ENCODE measurements at places on chromosomes 1 and 21. TPM values are rescaled to one million over a fixed set of nuclear protein-coding genes. Genes with fewer than 3 reads are reported as not detected.

GRCh38 chr1:228142155-228142691 lies 2.1 kb downstream of the GUK1 start:
- peak; percentile 48 for DNase-seq

DNA sequence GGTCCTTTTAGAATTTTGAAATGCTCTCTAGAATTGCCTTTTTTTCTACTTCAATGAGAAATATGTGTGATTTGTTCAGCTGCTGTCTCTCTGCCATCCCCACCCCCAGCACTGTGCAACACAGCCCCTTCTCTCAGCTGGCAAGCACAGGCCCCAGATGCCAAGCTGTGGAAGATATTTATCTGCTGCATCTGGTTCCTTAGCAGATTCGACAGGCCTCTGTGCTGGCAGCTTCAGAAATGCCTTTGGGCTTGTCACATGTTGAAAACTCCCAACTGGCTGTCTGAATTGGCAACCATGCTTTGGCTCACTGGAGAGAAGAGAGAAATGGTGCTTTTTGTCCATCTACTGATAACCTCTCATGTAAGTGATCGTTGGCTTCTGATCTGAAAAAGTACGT lies 206.7 kb upstream of the C1orf87 start:
- DNase-seq, result no peak

GRCh38 chr1:161274874-161275273 lies 16.3 kb downstream of the PCP4L1 start:
- DNase-seq, result no peak

DNA sequence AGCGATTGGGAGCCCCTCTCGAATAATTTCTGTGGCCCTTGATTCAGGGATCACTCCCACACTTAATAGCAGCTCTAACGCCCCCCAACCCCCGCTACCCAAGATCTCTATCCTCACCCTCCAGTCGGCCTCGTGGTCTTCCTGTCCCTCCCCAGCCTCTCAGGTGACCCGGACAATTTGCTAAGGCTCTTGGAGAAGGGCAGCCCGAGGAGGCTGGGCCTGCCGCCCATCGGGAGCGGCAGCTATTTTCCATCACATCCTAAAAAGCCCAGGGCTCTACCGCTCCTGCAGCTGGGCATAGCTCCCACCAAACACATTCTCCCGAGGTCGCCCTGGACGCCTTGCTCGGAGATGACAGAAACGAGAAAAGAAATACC lies 12.0 kb upstream of the PHLDA3 start:
- no peak for DNase-seq

GRCh38 chr1:90000934-90001676 lies 6.2 kb downstream of the ZNF326 start:
- DNase-seq, result no peak

GRCh38 chr1:15504436-15504835 lies 19.6 kb downstream of the CASP9 start:
- DNase-seq, result no peak

GRCh38 chr21:43312751-43313169 lies 114.2 kb downstream of the SIK1 start:
- no peak for DNase-seq

DNA sequence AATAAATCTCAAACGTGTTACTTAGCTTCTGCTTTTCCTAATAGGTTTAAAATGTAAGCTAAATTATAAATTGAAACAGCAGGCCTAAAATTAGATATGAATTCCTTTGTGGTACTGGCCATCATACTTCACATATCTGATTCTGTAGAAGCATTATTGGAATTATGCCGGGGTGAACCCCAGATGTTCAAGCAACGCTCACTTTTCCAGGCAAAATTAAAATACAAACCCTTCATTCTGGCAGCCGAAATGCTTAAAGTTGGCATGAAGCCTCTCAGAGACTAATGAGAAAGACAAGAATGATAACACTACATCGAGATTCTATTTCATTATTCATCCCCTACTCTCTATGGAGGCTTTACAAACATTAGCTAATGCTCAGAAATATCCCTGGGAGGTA lies 1352.7 kb upstream of the ADGRL2 start:
- no peak for DNase-seq

- no peak for DNase-seq
Observed at GRCh38 chr1:106061586-106062495, 994.6 kb upstream of the PRMT6 start.

GRCh38 chr1:80531182-80531581 lies 1269.6 kb upstream of the ADGRL2 start:
- DNase-seq, result no peak

DNA sequence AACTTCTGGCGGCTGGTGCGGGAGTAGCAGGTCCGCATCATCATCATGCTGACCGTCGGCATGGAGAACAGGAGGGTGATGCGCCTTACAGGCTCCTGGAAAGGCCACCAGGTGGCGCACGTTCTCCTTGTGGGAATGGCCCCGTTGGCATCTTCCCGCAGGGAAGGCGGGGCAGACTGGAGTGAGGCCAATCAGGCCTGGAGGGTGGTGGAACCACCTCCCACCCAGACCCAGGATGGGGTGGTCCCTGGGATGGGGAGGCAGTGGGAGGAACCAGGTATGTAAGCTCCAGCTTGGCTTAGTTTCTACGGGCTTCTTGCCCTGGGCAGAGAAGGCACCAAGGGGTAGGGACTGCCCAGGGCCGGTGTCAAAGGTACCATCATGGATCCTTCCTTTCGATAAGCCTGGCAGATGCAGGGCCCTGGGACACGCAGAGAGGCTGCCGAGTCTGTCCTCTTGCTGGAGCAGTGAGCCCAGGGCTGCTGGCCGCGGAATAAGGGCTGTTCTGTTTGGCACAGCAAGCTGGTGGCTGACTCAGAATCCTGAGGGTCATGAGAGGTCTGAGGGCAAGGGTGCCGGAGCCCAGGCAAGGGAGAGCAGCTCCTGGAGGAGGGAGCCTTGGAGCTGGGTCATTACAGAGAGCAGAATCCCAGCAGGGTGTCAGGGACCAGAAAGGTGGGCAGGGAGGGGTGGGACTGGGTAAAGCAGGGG lies 8.7 kb upstream of the LGR6 start:
- DNase-seq, result peak; percentile 76

- DNase-seq, result no peak
Observed at GRCh38 chr1:187648091-187648490, 819.3 kb downstream of the PLA2G4A start.

GRCh38 chr1:230276401-230276800 lies 149.7 kb downstream of the PGBD5 start:
- no peak for DNase-seq

DNA sequence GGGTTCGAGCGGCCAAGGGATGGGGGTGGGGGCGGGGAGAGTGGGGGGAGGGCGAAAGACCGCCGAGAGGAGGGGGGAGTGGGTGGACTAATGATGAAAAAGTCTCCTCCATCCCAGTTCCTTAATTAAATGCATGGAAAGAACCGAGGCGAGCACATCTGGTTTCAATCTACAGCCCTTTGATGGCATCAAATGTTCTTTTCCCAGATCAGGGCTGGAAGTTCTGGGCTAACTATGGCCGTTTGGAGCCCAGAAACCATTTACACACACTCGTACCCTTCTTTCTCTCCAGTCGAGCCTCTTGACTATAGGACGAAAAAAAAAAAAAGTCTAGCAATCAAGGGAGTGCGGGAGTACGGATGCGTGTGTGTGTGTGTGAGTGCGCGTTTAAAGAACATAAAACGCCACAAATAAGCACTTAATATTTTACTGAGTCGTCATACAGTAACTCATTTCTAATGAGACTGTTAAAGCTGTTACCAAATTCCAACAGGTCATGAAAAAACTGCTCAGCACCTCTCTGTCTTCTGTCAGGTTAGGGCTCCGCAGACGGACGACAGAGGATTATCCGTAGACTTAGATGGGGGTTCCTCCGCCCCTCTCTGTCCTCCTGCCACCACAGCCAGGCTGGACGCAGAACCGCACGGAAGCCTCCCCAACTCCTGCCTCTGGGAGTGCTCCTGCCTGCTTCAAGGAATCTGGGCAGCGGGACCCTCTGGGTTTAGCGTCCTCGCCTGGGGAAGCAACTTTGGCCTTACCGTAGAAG lies 2.1 kb upstream of the PRRX1 start:
- DNase-seq, result no peak

DNA sequence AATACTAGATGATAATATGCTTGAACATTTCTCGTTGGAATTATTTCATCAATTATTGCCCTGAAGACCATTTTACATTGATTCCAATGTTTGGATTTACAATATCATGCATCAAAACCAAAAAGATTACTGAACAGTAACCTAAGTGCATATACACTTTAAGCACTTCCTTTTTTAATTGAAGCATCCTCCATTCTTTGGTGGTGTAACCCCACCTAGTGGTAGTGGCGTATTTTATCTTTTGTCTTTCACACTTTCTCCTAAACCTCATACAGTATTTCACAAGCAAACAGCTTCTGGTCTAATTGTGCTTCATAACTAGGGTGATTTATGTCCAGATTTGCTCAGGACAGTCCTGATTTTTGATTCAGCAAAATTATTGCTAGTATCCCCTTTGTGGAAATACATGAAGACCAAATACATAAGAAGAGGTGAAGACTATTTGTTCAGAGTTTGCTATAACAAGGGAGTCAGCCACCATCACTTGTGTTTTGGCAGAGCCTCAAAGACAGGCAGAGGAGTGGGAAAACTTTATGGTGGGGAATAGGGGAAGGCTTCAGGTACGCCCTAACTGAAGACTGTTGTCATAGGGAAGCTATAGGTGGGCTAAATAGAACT lies 3.4 kb upstream of the NVL start:
- DNase-seq, result no peak

GRCh38 chr1:19468397-19468956 lies 16.9 kb downstream of the CAPZB start:
- peak; percentile 81 for DNase-seq

DNA sequence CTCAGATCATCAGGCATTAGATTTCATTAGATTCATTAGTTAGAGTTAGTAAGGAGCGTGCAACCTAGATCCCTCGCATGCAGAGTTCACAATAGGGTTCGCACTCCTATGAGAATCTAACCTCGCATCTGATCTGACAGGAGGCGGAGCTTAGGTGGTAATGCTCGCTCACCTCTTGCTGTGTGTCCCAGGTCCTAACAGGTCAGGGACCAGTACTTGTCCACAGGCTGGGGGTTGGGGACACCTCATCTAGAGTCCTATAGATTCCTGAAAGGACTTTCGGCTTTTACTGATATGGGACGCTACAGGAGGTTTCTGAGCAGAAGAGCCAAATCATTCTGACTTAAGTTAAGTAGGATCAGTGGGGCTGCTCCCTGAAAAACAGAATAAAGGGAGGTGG lies 91.4 kb downstream of the AKT3 start:
- no peak for DNase-seq

GRCh38 chr1:6962996-6963911 lies 178.0 kb downstream of the CAMTA1 start:
- DNase-seq, result peak; percentile 62

GRCh38 chr1:165487921-165488320 lies 43.0 kb upstream of the RXRG start:
- no peak for DNase-seq

DNA sequence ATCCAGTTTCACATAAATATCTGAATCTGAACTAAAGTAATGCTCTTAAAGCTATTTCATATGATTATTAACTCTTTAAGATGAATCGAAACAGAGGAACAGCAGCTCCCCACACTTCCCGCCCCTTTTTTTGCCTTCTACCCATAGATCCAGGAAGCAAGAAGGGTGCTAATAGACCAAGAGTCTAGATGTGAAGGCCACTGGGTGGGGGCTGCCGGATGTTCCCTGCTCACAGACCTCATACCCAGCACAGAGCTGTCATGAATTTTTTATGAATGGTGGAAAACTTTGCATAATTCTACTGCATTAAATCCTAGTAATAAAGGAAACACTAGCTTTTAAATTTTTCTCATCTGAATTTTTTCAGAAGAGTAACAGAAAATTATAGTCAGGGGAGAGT lies 283.9 kb upstream of the SGIP1 start:
- DNase-seq, result no peak

DNA sequence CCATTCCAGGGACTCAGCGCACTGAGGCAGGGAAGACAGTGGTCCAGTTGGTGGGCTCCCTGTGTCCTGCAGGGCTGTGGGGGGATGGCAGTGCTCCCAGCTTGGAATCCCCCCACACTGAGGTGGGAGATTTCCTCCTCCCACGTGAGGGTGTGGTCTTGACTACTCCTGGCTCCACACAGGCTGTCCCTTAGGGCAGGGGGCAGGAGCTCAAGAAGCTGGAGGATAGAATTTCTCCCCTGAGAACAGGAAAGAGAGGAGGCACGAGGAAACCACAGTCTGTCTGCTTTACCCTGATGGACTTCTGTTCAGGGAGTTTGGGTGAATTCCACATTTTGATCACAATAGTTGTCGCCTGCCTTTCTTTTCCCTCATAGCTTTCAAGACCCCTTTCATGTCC lies 62.1 kb downstream of the CACNA1E start:
- no peak for DNase-seq

- no peak for DNase-seq
Observed at GRCh38 chr1:180606155-180606554, 25.7 kb upstream of the XPR1 start.

- DNase-seq, result no peak
Observed at GRCh38 chr1:192966073-192966472, 93.1 kb downstream of the UCHL5 start.

- no peak for DNase-seq
Observed at GRCh38 chr1:4664606-4665005, 10.2 kb downstream of the AJAP1 start.

- DNase-seq, result no peak
Observed at GRCh38 chr1:164767752-164768402, 208.9 kb downstream of the PBX1 start.

DNA sequence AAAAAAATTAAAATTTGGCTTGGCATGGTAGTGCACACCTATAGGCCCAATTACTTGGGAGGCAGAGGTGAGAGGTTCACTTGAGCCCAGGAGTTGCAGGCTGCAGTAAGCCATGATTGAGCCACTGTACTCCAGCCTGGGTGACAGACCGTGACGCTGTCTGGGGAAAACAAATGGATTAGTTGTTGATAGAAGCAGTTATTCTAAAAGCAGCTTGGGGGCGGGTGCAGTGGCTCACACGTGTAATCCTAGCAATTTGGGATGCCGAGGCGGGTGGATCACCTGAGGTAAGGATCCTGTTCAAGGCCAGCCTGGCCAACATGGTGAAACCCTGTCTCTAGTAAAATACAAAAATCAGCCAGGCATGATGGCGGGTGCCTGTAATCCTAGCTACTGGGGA lies 40.3 kb downstream of the KIF1B start:
- DNase-seq, result no peak

GRCh38 chr1:98763488-98764150 lies 102.1 kb downstream of the SNX7 start:
- no peak for DNase-seq

KCNK2 gene
- total RNA-seq, result 7.2 TPM

LIN28A gene
- not detected for total RNA-seq

SELP gene
- total RNA-seq, result 24.0 TPM

LPAR3 gene
- 20.8 TPM for total RNA-seq

C1QB gene
- total RNA-seq, result 92.9 TPM

PTPN22 gene
- total RNA-seq, result 5.2 TPM

B3GALT5 gene
- 21.9 TPM for total RNA-seq

AMY2B gene
- 38.0 TPM for total RNA-seq
